ENCODE measurements at places on chromosomes 5 and 9.

DNA sequence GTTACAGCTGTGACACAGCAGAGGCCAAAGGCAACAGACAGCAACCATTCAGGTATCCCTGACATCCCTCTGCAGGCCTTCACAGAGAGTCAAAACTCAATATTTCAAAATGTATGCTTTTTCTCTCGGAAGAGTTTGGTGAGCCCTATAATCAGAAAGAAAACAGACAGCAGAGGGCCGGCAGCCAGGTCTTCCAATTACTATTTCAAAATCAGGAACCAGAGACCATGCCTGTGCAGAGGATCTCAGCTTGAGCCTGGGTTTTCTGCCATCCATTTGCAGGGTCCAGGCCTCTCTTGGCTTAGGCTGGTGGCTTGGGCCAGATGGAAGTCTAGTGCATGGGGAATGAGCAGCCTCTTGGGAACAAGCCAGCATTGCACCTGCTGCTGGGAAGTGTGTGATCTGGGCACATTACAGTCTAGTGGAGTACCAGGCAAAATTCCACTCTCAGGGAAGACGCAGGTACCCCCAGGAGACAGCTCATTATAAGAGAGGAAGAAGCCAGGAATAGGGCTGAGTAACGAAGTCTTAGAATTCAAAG lies 231.3 kb downstream of the ENC1 start:
- DNase-seq = no peak

- DNase-seq = no peak
Observed at GRCh38 chr5:53934151-53934820, 373.8 kb downstream of the NDUFS4 start.

- DNase-seq = no peak
Observed at GRCh38 chr5:33166522-33166921, 274.2 kb upstream of the TARS1 start.

GRCh38 chr5:40502736-40503135 lies 177.0 kb upstream of the PTGER4 start:
- DNase-seq = no peak

DNA sequence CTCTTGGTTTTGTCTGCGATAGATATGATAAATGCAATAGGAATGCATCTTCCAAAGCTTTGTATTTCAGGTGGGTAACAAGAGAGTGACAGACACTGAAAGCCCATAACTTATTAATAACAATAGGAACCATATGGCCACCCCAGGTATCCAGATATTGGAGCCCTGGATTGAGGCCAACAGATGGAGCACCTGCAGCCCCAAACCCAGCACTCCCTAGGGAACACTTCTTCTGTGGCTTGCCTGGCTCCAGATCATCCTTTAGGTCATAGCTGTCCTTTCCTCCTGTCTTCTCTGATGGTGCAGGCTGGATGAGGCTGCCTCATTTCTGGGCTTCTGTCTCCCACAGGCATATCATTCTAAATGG lies 5.0 kb upstream of the IL3 start:
- DNase-seq = no peak

- DNase-seq = no peak
Observed at GRCh38 chr9:10000669-10001068, 612.1 kb downstream of the PTPRD start.

- no peak for DNase-seq
Observed at GRCh38 chr9:134215420-134215698, 51.0 kb upstream of the RNU6ATAC start.

DNA sequence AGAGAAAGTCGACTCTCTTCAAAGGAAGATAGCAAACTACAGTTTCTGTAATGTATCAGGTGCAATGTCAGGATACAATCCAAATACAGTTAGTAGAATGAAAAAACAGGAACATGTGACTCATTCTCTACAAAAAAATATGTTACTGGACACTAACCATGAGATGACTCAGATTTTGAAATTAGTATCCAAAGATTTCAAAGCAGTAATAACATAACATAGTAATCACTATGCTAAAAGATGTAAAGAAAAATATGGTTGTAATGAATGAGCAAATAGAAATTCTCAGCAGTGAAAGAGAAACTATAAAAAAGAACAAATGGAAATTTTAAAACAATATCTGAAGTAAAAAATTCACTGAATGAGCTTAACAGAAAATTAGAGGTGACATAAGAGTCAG lies 42.3 kb downstream of the SHOC1 start:
- DNase-seq = no peak

DNA sequence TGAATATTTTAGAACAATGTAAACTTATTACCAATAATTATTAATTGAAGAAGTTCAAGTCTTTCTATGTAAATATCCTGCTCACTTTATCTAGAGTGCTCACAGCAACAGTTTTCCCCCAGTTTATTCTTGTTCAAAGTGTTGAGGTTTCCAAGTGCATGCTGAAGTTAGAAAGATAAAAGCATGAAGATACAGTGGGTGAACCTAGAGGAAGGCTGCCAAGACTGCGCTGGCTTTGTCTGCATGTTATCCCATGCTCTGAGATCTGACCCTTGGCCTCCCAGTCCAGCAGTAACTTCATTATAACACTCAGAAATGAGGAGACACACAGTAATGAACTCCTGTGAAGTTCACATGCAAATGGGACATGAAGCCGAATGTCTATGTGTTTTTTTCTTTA lies 76.0 kb upstream of the PIP5K1B start:
- no peak for DNase-seq

DNA sequence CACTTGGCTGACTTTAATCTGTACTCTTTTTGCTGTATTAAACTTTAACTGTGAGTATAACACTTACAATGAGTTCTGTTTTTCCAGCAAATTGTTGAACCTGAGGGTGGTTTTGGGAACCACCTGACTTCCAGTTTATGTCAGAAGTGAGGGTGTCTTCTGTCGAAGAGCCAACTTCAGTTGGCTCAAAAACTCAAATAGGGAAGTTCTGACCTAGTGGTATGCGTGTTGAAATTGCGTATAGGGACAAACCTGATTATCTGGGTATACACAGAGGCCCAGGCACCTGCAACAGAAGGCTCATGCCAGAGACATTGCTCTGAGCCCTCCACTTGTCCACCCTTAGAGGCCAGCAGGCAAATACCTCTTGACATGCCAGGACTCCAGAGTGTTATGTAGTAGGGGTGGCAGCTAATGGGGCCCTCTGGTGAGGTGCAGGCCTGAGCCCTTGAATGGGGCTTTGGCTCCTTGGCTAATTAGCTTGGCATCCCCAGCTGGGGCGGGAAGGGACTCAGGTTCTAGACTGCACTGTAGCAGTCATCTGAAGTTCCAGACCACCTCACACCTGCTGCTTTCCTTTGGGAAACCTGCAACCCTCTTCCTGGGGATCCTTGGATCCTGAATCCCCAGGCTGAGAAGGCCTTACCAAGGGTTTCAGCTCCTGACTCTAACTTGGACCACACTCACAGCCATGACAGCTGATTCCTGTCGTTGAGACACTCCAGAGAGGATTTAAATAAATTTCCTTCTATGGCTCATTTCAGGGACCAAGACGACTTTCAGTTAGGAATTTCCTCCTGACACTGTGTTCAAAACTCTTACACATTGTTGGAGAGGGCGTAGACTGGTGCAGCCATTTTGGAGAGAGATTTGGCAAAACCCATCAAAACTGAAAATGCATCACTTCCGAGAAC lies 189.6 kb downstream of the HSPA4 start:
- no peak for DNase-seq

DNA sequence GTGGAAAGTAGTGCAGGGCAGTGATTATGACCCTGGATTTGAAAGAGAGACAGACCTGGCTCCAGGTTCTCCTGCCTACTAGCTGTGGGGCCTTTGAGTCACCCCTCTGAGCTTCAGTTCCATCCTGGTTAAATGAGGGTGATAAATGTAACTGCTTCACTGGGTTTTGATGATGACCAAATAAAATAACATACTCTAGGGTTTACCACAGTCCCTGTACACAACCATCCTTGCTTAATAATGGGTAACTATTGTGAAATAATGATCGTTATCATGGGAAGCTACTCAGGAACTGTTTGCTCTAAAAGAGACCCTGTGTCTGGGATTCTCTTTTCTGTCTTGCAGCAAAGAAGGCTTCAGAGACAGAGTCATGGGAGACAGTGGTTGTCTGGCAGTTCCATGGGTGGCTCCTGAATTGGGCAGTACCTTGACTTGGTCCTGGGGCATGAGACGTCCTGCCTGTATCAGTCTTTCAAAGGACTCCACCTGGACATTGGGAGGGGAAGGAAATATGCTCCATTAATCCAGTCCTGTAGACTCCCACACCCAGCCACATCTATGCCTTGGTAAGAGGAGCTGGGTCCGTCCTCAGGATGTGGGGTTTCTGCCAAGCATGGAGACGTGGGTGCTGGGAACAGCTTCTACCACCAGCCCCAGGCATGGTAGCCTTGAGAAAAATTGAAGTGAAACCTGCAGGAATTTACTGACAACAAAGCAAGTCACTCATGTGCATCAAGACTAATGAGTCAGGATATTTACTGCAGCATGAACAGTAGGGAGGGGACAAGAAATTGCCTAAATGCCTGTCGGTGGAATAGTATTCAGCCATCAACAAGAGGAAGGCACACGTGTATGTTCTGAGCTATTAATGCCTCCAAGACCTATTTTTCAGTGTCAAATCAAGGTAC lies 23.4 kb downstream of the AKNA start:
- no peak for DNase-seq

- no peak for DNase-seq
Observed at GRCh38 chr5:74514888-74515551, 125.5 kb downstream of the ENC1 start.

DNA sequence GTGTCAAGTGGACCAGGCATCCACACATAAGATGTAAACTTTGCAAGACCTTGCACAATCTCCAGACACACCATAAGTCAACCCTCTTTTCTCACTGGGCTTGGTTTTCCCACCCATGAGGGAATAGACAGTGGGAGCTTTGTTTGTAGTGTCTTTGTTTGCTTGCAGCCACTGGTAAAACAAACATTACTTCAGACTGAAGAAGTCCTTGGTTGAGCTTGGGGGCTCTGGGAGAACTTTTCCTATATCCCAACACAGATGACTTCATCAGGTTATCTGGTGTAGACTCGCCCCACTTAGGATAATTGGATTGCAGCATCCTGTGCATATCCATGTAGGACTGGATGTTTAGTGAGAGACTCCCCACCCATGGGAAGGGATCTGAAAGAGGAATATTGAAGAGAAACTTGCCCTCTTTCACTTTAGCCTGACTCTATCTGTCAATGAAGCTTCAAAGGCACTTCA lies 11.5 kb upstream of the ADGRV1 start:
- DNase-seq = no peak

- DNase-seq = no peak
Observed at GRCh38 chr5:126443374-126443851, 20.2 kb downstream of the GRAMD2B start.

DNA sequence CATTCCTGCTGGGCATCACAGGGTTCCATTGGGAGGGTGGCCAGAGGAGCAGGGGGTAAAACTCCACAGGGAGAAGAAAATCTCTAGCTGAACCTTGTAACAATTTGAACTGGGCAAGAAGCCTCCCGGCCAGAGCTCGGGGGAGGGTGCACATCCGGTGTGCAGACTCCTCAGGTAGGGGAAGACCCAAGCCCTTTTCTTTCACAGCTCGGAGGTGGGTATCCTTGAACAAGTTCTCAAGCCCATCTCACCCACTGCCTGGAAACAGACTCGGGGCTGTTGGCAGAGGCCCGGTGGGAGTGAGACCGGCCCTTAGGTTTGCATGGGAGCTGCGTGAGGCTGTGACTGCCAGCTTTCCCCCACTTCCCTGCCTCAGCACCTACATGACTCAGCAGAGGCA lies 111.5 kb upstream of the IL7R start:
- DNase-seq = no peak

- DNase-seq = no peak
Observed at GRCh38 chr5:2286250-2286649, 403.5 kb upstream of the IRX4 start.

DNA sequence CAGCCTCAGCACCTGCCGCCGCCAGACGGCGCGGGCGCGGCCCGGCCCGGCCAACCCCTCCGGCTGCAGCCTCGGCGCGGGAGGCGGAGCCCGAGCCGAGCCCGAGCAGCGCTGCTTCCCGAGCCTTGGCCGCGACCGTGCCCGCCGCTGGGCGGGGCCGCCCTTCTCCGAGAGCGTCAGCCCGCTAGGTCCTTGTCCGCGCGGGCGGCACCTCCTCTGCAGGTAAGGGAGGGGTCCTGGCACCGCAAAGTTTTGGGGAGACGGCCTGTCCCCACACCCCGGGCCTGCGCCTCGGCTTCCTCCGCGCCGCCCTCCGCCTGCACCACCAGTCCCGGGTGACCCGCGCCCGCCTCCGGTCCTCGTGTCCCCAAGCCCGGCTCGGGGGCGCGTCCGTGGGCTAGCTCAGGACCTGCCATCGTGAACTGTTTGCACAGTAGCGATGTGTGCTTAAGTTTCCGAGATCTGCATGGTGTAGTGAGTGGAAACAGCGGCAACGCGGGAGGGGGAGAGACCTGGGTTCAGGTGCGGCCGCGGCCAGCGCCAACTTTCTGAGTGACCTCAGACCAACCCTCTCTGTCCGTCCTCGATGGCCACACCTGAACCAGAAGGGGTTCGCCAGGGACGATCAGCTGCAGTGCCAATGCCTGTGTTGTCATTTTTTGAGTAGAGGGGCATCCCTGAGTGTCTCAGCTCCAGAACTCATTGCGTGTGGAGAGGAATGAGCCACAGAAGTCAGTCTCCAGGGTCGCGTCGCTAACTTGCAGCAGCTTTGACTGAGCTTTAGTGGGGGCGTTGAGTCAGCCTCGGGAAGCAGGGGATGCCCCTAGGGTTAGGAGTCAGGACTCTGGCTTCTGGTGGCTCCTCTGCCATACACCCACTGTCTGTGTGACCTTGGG lies at the start of gene FRMPD1:
TSS of gene FRMPD1 (plus strand) at position 82 of the 896 bp plus-strand sequence. CDS start 41,688 bp downstream, outside the sequence.
- DNase-seq = peak; percentile 46

DNA sequence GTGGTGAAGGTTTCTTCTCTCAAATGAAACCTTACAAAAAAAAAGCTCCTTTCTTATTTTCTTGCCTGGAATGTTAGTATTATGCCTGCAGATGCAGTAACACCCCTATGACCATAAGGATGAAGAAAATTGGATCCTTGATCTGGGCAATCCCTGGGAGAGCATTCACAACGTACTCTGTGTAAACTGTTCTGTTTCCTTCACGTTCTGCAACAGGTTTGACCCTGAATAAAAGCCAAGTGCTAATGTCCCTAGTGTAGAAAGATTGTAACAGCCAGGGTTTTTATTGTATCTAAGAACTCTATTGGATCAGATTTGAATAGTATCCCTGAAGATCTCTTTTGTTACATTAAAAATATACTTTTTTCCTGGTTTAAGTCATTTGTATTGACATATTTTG lies 1639.6 kb upstream of the ACO1 start:
- no peak for DNase-seq

- DNase-seq = no peak
Observed at GRCh38 chr5:87645224-87645623, 232.5 kb upstream of the CCNH start.

DNA sequence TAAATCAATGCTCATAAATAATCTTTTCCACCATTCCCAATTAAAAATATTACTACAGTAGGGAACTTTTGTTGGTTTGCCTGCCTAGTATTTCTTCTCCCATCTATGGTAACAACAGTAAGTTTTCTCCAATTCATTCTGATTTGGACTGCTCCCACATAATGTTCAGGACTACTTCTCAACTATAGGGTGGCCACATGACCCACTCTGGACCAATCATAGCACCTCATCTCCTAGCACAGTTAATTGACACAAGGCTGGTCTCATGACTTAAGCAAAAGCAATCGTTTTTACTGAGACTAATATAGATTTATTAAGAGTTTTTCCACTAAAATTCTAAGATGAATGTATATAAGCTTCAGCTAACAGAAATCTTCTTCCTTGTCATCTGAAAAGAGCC lies 28.7 kb upstream of the SLCO6A1 start:
- no peak for DNase-seq

- DNase-seq = no peak
Observed at GRCh38 chr5:59471463-59471862, 422.1 kb downstream of the PDE4D start.

All from activated effector memory CD4-positive, alpha-beta T cell treated with Interleukin-2 at 50 U/mL for 16 hours (primary cell).